ENCODE measurements at places on chromosomes 2 and 18.

- no peak for DNase-seq
These were observed 539 bp upstream of the MOB4 start for GRCh38 chr2:197515315-197515738.

DNA sequence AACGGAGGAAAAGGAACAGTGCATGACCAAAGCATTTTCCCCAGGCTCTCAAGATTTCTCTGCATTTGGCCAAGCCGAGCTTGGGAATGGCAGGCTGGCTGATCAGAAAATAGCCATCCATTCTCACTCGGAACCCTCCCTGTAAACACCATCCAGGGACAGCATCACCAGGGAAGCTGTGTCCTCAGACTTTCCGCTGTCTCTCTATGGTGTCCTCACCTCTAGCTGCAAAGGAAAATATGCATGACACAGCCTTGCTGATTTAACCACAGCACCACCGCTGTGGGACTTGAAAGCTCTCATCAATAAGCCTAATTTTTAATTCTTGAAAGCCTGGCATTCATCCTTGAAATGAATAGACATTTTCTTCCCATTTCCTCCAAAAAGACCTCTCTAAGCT, 311.7 kb downstream of the EIPR1 start:
- no peak for DNase-seq

- no peak for DNase-seq
These were observed 621.3 kb upstream of the LRATD1 start for GRCh38 chr2:14011190-14011589.

GRCh38 chr2:3236300-3237045, 141.1 kb downstream of the EIPR1 start:
- DNase-seq = no peak

- DNase-seq = no peak
These were observed 51.0 kb downstream of the ZC3H15 start for GRCh38 chr2:186537019-186537418.

DNA sequence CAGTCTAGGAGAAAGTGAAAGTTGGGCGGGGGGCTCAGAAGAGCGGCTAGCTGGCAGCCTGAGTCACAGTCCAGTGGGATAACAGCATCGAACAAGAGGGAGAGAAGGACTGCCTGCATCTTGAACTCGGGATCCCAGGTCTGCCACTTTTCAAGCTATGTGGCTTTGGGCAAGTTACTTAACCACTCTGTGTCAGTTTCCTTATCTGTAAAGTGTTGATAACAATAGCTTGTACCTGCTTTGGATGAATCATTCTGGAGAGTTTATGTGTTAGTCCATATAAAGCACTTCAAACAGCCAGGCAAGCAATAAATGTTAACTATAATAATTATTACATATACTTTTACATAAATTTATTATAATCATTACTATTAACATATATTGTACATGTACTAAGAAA, 4.6 kb downstream of the DYSF start:
- DNase-seq = no peak

DNA sequence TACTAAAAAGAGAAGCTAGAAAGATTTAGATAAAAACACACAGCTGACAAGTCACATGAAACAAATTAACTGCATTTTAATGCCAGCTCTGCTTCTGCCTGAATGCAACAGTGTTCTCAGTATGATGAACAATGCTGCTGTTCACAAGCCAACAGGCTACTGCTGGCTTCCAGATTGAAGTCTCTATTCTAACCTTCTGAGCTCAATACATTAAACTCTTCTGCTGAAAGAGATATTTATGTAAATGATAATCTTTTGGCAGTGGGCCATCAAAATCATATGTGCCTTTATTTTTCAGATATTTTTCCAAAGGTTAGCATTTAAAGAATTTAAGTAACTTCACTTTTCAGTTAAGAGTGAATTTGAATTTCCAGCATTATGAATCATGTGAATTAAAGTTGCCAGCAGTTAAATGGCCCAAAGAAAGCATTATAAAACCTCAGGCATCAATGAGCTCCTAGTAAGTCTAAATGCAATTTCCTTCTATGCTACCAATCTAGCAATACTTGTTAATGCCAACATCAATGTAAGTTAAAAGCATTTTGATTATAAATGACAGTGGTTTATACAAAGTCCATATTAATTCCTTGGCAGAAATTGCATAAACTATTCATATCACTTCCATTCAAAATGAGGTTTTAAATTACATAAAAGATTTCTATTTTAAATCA, 72.4 kb downstream of the ID2 start:
- no peak for DNase-seq

DNA sequence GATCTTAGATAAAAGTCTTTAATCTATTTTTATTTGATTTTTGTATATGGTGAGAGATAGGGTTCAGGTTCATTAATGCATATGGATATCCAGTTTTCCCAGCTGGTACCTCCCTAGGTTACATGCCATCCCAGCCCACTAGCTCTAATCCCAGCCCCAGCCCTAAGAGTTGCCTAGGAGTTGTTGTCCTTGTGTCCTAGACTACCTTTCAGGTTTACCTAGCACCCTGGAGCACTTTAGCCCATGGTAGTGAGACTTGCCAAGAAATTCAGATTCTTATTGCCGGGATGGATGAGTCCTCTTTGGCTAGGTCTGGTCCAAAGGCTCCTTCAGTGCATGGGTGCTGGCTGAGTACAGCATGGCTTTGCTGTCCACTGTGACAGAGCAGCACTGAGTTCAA, 40.5 kb downstream of the ZNF638 start:
- no peak for DNase-seq

DNA sequence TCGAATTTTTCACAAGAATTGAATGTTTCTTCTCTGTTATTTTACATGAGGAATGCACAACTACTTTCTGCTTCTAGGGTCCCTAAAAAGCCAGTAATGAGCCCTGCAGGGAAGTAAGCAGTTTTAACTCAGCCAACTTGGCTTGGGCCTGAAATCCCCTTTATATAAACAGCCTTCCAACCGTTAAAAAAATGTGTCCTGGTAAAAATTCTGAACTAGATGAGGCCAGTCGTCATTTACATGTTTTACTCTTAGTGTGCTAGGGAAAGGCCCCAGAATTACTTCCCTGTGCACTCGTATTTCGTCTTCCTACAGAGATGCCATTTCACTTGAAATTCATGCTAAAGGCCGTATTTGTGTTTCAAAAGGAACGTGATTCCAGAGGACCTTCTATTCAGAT, 42.4 kb upstream of the RPE start:
- no peak for DNase-seq

DNA sequence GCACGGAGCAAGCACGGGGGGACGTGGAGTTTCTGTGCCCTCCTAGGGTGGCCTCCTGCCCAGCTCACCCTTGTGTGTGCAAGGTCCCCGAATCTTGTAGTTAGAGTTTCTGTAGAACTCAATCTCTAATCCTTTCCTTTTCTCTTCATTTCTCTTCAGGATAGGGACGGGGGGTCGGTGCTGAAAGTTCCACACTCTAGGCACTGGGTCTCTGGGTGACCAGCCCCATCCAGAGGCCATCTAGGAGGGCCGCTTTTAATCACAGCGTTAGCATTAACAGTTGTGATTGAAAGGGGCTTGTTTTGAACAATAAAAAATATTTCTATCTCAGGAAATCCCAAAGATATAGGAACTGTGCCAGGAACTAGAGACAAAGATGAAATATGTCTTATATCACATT, 10.5 kb downstream of the SOCS6 start:
- DNase-seq = no peak

GRCh38 chr2:37982147-37982582, 57.1 kb downstream of the RMDN2 start:
- peak; percentile 22 for DNase-seq

DNA sequence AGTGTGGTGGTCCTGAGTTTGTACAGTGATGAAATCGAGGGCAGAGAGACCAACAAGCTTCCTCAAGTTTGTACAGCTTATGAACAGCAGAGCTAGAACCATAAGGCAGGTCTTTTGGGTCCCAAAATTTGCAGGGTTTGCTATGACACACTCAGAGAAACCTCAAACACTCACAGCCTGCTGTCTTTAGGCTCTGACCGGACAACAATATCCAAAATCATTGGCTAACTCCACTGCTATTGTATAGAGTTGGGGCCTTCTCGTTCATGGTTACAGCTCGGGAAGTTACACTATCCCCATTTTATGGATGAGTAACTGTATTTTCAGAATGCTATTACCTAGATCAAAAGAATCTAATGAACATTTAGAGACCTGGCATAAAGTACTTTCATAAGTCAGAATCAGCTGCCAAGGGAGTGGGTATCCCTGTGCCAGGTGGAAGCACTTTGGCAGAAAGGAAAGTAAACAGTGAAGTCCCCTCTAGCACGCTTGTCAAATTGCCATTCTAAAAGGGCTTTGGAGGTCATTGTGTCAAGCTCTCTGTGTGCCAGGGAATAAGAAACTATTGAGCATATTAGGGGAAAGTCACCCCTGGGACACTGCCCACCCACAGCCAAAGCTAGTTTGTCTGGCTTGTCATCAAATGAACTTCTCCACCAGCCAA, 331.8 kb downstream of the ALK start:
- no peak for DNase-seq

GRCh38 chr18:63138436-63139340, 180.9 kb downstream of the BCL2 start:
- no peak for DNase-seq

- DNase-seq = no peak
These were observed at the start of gene HNMT for GRCh38 chr2:137964066-137964858. Gene HNMT (plus strand): TSS chr2:137964473. CDS start chr2:137964492, 19 bp downstream.

DNA sequence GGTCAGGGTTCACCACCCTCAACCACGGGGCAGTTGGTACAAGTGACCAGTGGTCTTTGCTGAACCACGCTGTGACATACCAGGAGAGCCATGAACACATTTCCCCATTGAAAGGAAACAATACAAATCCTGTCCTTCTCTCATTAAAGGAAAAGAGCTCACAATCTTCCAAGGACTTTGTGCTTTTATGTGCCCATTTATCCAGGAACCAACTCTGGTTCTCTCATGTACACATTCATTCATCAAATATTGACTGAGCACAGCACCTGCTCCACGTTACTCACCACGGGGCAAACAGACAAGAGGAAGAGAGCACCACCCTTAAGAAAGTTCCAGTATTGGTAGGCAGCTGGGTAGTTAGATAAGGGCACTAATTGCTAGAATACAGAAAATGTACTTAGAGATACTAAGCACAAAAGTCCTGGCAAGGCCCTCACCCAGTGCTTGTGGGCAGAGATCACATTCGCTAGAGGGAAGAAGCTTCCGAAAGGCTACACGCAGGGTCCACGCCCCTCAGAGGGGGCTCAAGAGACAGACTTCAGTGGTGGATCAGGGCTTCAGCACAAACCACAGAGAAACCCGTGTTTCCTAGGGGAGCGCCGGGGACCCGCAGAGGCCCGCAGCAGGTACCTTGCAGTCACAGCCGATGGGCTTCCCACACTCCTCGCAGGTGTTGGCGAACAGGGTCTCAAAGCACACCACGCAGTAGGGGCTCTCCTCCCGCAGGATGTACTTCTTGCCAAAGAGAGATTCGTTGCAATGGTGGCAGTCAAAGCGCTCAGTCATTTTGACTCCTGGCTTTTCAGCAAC, 12.9 kb downstream of the FHL2 start:
- no peak for DNase-seq

- DNase-seq = peak; percentile 8
These were observed 50.4 kb downstream of the TTN start for GRCh38 chr2:178756843-178757242.

- DNase-seq = peak; percentile 70
These were observed 198.7 kb downstream of the BCL11A start for GRCh38 chr2:60354713-60355112.

- no peak for DNase-seq
These were observed 1529.0 kb downstream of the LRP1B start for GRCh38 chr2:140601801-140602200.
